ENCODE measurements at places on chromosomes 2 and 18.
A peak's percentile ranks its signal among the peaks of the same experiment; 100 is the strongest.

DNA sequence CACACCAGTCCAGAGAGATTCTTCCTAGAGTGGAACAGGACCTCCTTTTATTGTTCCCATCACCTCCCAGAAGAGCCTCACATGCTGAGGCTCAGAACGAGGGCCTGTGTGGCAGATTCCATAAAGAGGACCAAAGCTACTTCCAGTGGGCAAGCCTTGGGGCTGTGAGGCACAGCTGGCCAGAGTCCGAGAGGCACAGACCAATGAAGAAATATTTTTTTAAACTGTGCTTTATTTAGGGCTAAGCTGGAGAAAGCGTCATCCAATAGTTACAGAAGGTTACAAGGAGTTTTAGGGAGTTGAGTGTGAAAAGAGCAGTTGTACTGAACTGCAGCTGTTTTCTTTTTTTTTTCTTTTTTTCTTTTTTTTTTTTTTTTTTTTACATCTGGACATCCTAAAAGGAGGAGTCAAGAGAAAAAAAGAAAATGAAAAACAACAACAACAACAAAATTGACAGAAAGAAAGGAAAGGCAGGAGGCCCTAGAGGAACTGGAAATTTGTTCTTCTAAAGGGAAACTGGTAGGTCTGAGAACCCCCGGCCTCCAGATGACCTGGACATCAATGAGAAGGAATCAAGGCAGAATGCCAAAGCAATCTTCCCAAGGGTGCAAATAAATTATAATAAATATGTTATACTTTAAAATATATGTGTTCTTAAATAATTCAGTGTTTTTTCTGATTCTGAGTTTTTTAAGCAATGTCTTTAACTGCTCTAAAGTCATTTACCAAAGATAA, 322.6 kb downstream of the CELF4 start:
- peak; percentile 25 for DNase-seq

- no peak for DNase-seq
These were observed 1.4 kb upstream of the MALT1 start for GRCh38 chr18:58669731-58670378.

- no peak for DNase-seq
These were observed 74.0 kb upstream of the ODC1 start for GRCh38 chr2:10522170-10522448.

- no peak for DNase-seq
These were observed 35.7 kb upstream of the TAF4B start for GRCh38 chr18:26190506-26190905.
